ENCODE measurements at places on chromosomes 12 and 14.

GRCh38 chr12:15664491-15664890 lies 124.7 kb downstream of the EPS8 start:
- DNase-seq = no peak

DNA sequence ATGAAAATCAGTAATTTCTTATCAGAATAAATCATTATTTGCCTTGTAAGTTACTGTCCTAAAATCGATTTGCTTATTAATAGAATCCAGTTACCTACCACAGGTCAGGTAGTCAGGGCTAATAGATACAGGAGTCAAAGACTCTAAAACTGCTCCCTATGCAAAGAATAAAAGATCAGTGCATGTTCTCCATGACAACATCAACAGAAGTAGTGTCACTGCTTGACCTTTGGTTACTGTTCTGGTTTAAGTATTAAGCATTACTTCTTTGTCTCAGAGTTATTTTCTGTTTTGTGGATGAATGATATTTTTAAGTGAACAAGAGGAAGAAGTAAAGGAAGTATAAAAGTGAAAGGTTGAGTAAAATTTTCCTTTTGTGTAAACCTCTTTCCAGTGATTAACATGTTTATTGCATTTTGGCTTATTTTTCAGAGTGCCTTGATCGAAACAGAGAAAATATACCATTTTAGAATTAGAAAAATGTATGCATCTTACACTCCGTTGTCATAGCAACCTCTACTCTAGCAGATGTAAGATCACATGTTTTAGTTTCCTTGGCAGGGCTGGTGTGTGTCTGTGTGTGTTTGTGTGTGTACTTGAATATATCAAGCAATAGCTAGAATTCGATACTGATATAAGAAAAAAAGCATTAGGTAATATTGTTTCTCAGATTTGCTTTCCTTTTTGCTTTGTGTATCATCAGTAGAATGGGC lies 44.7 kb downstream of the ABCD2 start:
- no peak for DNase-seq

- no peak for DNase-seq
Measured at GRCh38 chr14:86072116-86072894, 542.4 kb downstream of the FLRT2 start.

GRCh38 chr12:25249931-25250738 lies 594 bp downstream of the KRAS start:
- DNase-seq = peak; percentile 34

DNA sequence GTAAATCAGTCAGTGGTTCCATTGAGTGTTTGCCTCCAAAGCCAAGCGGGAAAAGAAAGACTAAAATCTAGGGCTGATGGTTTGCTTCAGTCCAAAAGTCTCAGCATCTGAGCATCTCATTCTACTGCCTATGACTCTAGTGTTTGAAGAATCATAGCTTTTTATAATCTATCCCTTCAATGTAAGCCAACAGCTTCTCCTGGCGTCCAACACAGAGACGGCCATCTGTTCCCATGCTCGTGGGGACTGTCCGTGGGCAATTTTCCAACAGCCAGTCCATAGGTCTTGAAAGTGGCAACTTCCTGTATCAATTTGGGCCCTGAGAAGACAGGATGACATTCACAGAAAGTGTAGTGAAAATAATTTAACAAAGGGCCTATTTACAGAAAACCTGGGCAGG lies 544.4 kb upstream of the TMEM132C start:
- no peak for DNase-seq

GRCh38 chr12:38392554-38393144 lies 76.1 kb downstream of the ALG10B start:
- DNase-seq = peak; percentile 29

GRCh38 chr12:76738824-76739579 lies 24.9 kb upstream of the ZDHHC17 start:
- DNase-seq = no peak

GRCh38 chr12:100716945-100717732 lies 77.4 kb upstream of the ANO4 start:
- peak; percentile 61 for DNase-seq

DNA sequence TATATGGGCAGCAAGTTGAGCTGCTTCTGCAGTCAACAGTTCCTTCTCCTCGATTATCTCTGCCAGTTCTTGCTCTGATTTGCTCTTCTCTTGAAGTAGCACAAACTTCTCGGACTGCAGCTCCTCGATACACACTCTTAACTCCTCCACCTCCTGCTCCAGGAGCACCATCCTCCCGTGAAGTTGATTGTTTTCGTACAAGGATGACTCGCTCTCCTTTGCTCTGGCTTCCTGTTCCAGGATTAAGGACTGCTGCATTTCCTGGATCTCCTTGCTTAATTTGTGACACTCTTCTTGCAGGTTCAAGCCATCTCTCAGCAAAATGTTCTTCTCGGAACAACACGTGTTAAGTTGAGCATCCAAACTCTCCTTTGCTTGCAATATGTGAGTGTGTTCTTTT lies 56.2 kb upstream of the VPS33A start:
- DNase-seq = no peak

- no peak for DNase-seq
Measured at GRCh38 chr12:6368906-6369525, 6.3 kb downstream of the SCNN1A start.

DNA sequence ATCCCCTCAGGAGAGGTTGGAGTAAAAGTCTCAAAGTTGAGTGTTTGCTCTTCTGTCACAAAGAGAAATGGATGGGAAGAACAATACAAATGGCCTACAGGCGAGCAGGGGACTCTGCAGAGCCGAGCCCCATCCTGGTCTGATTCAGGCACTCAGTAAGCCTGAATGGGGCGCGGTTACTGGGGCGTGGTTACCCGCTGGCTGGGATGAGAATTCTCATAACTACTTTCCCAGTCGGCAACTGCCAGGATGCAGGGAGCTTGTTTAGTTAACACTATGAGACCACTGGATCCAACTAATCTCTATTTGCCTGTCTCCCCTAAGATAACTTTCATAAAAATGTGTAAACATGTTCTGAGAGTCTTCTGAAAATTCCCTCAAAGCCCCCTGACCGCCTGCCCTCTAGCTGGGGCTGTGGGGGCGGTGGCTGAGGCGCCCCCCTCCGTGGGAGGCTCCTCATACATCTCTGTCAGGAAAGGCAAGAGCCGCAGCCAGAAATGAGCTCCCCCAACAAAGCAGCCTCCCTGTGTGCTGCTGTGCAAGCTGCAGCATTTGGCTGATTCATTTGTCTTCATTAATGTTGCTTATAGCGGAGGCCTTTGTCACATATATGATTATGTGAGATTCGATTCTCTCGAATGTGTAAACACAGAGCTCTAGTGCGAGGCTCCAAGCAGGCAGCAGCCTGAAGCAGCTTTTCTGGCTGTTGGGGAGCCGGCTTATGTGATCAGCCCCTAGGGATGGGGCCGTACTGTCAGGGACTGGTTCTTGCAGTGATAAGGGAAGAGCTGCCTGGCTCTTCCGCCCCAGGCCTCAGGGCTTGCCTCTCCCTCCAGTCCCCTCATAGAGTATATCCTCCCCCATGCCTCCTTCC lies 126.1 kb upstream of the ARHGAP5 start:
- peak; percentile 56 for DNase-seq

DNA sequence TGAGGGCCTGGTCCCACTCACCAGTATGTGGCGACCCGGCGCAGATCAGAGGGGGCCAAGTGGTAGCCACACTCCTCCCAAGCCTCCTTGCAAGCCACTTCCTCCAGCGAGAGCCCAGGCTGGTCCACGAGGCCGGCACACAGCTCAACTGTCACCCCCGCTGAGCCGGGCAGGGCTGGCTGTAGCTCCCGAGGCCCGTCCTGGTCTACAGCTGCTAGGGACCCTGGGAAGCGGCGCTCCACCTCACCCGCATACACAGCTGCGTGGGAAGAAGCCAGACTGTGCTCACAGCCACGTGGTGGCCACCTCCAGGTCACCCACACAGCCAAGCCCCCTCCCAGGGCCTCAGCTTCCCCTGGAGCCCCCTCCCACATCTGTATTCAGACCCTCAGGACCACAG lies 4.6 kb downstream of the NUDT14 start:
- DNase-seq = no peak

GRCh38 chr12:77625441-77625840 lies 205.3 kb upstream of the NAV3 start:
- DNase-seq = no peak

DNA sequence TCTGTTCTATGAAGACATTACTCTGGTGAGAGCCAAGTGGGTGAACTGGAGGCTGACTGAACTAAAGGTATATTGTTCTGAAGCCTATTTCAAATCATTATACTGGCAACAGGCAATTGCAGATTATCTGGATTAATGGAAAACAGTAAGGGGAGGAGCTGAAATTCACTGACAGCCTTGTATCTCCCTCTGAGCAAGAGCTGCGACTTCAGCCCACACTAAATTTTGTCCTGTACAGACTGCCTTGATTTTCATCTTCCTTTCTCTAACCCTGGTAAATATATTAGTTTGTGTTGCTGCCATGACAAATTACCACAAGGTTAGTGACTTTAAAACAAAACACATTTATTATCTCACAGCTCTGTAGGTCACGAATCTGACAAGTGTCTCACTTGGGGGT lies 231.1 kb downstream of the SLC2A13 start:
- no peak for DNase-seq

DNA sequence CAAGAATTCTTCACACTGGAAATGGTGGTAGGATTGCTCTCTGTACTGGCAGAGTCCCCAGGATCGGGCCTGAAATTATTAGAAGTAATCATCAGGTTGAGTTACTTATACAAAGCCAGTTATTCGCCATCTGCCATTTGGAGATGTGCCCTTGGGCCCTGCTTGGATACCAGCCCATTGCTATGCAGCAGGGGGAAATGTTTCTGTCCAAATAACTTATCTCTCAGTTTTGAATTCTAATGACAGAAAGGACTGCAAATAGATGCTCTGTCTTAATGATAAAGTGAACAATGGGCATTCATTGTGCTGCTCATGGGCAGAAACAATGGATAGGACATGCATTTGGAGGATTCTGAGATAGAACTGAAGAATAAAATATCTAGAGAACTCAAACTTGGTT lies 139.1 kb upstream of the PELI2 start:
- no peak for DNase-seq

- DNase-seq = no peak
Measured at GRCh38 chr14:44616204-44616603, 109.1 kb upstream of the FSCB start.

GRCh38 chr12:639566-639965 lies 23.7 kb downstream of the NINJ2 start:
- DNase-seq = no peak

GRCh38 chr12:77609016-77609415 lies 221.7 kb upstream of the NAV3 start:
- DNase-seq = no peak

GRCh38 chr12:122138181-122138580 lies 35.8 kb downstream of the IL31 start:
- no peak for DNase-seq

GRCh38 chr14:95229749-95230148 lies 72.4 kb upstream of the DICER1 start:
- DNase-seq = no peak

GRCh38 chr14:71703477-71703876 lies 228.8 kb upstream of the RGS6 start:
- no peak for DNase-seq

DNA sequence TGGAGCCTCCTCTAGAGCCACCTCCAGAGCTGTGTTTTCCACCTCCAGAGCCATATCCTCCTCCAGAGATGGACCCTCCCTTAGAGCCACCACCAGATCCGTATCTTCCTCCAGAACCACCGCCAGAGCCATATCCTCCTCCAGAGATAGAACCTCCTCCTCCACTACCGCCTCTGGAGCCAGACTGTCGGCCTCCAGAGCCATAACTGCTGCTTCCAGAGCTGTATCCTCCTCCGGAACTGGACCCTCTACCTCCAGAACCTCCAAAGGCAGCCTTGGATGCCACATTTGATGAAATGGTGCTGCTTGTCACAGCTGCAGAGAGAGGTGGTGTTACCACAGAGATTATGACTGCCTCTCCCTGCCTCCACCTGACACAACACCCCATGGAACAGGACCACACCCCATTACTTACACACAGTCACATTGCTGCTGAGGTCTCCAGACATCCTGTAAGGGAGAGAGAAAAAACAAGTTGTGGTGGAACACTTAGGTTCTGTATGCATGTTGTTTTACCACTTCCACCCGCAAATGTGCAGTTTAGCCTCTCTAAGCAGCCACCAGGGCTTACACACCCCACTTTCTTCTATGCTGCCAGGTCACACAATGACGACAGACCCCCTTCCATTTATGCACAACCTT lies 6.8 kb downstream of the KRT2 start:
- DNase-seq = no peak

DNA sequence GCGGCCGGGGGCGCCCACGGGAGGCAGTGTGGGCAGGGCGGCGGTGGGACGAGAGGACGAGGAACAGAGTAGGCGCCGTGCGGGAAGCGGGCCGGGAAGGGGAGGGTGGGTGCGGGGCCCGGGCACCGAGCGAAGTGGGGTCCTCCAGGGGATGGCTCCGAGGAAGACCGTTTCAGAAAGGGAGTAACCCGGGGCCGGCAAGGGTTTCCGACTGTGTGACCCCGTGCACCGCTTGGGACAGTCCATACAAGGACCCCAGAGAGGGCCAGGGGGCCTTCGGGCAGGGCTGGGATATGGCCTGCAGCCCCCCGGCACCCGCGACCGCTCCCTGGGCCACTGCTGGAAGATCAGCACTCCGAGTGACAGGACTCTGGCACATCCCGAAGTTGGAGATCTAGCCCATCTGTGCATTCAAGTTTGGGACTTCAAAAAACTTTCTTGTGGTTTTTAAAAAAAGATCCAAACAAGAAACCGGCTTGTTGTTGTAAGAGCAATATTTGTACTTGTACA lies 448 bp downstream of the TSPAN9 start:
- no peak for DNase-seq

DNA sequence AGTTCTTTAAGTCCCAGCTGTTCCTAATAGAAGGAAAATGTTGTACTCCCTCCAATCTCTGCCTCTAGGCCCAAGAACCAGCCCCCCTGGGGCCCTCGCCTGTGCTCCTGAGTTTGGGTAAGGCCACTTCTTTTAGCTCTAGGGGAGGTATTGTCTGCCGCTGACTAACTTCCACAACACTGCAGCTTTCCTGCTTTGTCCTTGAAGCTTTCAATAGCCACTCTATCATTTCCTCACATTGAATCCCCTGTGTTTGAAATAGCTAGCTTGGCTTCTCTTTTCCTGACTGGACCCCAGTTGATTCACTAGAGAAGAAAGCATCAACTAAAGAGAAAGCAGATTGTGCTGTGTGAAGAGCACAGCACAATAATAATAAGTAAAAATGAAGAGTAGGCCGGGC lies 28.8 kb downstream of the KRT80 start:
- DNase-seq = no peak

DNA sequence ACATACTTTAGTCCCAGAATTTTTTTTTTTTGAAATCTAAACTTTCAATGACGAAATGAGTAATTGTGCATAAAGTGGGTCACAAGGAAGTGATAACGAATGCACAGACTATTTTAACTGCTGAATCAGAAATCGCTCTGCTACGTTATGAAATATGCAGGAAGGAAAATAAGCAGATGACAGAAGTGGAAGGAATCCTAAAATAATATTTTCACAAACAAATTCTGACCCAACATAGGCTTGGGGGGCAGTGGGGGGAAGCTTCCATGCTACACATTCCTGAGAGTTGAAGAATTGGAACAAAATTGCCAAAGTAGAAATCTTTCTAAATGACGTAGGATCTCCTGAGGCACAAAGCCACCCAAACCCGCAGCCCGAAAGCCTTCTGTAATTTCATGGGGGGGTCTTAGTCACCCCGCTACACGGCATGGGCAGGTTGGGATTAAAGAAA lies 89.6 kb downstream of the ARF6 start:
- no peak for DNase-seq

- no peak for DNase-seq
Measured at GRCh38 chr12:3565985-3566384, 75.0 kb downstream of the PRMT8 start.
